Stimulated activated CD8-positive, alpha-beta memory T cell treated with anti-CD3 and anti-CD28 coated beads, Interleukin-4, amount 100 ng/mL, for 4 hours (primary cell): ENCODE measurements at places on chromosomes 16 and 17.

DNA sequence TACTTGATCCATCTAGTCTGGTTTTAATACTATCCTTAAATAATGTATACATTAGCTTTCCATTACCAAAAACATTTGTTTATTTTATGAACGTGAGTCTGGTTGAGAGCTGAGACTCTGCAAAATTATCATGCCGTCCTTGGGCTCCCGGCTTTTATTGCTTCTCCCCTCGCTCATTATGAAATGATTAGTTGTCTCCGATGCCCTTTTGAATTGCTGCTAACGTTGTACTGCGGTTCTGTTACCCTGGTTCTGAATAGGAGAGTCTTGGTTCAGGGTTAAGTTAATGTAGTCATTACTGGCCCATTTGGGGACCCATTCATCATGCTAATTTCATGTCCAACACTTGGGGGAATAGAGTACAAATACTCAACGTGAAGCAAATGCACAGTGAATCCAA, 12.8 kb downstream of the XYLT1 start:
- DNase-seq: no peak

- no peak for DNase-seq
These were observed 34.7 kb upstream of the POLR3E start for GRCh38 chr16:22262460-22262859.

DNA sequence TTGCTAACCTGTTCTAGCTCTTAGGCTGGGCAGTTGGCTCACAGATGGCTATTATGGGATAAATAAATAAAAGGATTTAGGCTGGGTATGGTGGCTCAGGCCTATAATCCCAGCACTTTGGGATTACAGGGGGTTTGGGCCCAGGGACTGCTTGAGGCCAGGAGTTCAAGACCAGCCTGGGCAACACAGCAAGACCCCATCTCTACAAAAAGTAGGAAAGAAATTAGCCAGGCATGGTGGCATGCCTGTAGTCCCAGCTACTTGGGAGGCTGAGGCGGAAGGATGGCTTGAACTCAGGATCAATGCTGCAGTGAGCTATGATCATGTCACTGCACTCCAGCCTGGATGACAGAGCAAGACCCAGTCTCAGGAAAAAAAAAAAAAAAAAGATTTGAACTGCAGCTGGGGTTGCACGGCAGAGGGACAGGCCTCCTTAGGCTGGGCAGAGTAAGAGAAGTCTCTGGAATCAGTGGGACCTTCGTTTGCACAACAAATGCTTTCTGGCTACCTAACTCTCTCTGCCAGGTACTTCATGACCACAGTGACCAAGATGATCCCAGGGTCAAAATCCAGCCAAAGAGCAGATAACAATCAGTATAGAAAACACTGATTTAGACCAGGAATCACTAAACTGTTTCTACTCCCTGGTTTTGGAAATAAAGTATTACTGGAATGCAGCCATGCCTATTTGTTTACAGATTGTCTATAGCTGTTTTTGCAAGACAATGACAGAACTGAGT, 6.8 kb downstream of the RUSF1 start:
- no peak for DNase-seq

- no peak for DNase-seq
These were observed 515.3 kb downstream of the GRIN2A start for GRCh38 chr16:9666834-9667480.

GRCh38 chr16:88408561-88409142, 25.9 kb downstream of the ZNF469 start:
- no peak for DNase-seq

DNA sequence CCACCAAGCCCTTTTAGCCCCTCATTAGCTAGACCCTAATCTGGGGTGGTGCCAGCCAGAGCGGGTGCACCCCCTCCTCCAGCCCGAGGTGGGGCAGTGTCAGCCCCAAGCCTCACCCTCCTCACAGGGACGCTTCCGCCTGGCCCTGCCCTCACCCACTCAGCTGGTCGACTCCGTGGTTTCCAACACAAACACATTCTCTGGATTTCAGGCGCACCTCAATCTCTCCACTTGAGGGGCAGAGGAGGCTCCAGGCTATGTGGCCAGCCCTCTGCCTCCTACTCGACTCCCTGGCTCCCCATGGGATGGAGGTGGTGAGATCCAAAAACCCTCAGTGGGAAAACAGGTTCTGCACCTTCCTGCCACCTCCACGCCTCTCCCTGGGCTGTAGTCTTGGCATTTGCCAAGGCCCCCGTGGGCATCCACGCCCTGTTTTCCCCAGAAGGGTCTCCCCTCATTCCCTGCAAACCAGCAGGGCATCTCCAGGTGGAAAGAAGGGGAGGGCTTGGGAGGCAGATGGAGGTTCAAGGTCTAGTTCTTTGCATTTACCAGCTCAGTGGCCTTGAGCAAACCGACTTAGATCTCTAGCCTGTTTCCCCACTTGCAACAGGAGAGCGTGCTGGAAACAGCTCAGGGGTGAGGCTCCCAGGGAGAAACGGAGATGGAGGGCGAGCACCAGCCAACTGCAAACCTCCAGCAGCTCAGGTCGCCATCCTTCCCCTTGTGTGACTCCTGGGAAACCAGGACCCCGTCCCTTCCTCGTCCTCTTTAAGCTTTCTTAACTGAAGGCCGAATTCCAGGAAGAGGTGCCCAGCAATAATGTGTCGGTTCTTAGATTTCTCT, 1.7 kb downstream of the EMP2 start:
- DNase-seq: no peak

DNA sequence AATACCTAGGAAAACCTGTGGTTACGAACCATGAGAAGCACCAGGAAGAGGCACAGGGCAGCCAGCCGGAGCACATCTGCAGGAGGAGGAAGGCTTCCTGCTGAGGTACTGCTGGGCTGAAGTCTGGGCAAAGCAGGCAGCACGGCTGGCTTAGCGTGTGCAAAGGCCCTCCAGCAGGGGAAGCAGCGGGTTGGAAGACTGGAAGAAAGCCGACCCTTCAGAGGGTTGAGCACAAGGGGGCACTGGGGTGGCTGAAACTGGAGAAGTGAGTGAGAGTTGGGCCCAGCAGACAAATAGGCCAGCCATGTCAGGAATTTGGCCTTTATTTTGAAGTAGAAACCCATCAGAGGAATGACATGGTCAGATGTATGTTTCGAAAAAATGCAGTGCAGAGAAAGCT, 12.1 kb upstream of the HSD3B7 start:
- no peak for DNase-seq

- DNase-seq: peak; percentile 12
These were observed 856 bp downstream of the DNAJA2 start for GRCh38 chr16:46972429-46973206.

DNA sequence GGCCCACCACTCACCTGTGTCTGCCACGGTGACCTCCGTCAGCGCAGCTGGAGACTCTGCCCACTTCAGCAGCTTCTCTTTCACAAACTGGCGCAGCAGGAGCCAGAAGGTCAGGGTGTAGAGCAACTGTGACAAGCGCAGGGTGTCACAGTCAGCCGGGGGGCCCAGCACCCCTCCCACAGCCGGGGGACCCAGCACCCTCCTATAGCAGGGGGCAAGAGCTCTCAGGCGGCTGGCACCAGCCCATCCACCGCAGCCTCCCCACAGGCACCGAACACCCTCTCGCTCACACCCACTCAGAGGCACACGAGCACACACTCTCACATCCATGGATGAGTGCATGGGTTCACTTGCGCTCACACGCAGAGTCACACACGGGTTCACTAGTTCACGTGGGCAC, 28.8 kb downstream of the CTU2 start:
- no peak for DNase-seq
